ENCODE measurements at places on chromosomes 7 and 10.

GRCh38 chr10:5623081-5623748, 43.2 kb downstream of the ASB13 start:
- DNase-seq, result peak; percentile 98
- H3K27ac ChIP-seq, result no peak overlapping the region
- no peaks in the 10 kb centered on the region for H3K36me3 ChIP-seq
- no peaks in the 10 kb centered on the region for H3K27me3 ChIP-seq
- no peak overlapping the region for H3K4me3 ChIP-seq

GRCh38 chr10:48651293-48651692, 33.4 kb upstream of the WDFY4 start:
- H3K4me3 ChIP-seq, result no peak overlapping the region
- no peak overlapping the region for H3K27ac ChIP-seq
- peaks cover 21% of the 10 kb centered on the region for H3K27me3 ChIP-seq
- DNase-seq, result no peak
- no peaks in the 10 kb centered on the region for H3K4me1 ChIP-seq

GRCh38 chr7:151623766-151624165, 104.1 kb upstream of the RHEB start:
- no peak overlapping the region for H3K27ac ChIP-seq
- DNase-seq, result no peak
- H3K4me3 ChIP-seq, result no peak overlapping the region

- no peak overlapping the region for H3K4me3 ChIP-seq
- no peak overlapping the region for H3K27ac ChIP-seq
- no peaks in the 10 kb centered on the region for H3K27me3 ChIP-seq
- no peak for DNase-seq
- H3K4me1 ChIP-seq, result peaks cover 13% of the 10 kb centered on the region
Observed at GRCh38 chr10:6607182-6607581, 27.1 kb upstream of the PRKCQ start.

Data from endodermal cell (in vitro differentiated cells).